Tongue (tissue), 3 donors: ENCODE measurements at places on chromosomes 4 and X. TPM values are rescaled to one million over a fixed set of nuclear protein-coding genes. Genes with fewer than 3 reads are reported as not detected.

NPY1R gene
- total RNA-seq = 6.3 TPM

RNF128 gene
- 4.4 TPM for total RNA-seq

ZIC3 gene
- not detected for total RNA-seq

AFM gene
- total RNA-seq = not detected

ARHGAP4 gene
- 19.6 TPM for total RNA-seq

TCEAL2 gene
- 1.1 TPM for total RNA-seq

ENPEP gene
- 31.5 TPM for total RNA-seq

AWAT2 gene
- not detected for total RNA-seq

MAGEC3 gene
- total RNA-seq = not detected

NCAPG gene
- total RNA-seq = 15.6 TPM

CXCL11 gene
- not detected for total RNA-seq

GPRIN3 gene
- total RNA-seq = 5.8 TPM

SPACA5 gene
- total RNA-seq = not detected

ARR3 gene
- total RNA-seq = not detected

ETDB gene
- not detected for total RNA-seq

GIMD1 gene
- total RNA-seq = not detected

PAGE4 gene
- total RNA-seq = not detected

FATE1 gene
- 0.51 TPM for total RNA-seq
